Activated T-cell treated with anti-CD3 and anti-CD28 coated beads for 1 hour (primary cell): ENCODE measurements at places on chromosomes 12 and 14.

DNA sequence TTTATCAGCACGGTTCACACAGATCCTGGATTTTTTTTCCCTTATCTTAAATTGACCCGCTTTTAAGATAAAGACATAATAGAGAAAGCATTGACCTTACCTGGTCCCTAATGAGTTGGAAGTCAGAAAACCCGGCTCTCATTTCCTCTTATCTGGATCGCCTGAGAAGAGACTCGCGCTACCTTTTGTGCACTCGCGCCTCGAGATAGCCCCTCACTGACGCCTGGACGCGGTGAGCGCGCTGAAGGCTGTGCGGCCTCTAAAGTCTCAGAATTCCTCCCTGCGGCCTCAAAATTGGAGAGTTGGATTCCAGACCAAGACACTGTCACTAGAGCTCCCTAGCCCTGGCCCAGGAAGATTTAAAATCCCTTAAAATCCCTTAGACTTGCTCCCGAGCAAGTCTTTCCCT lies 7.0 kb downstream of the NKX2-1 start:
- DNase-seq = no peak

DNA sequence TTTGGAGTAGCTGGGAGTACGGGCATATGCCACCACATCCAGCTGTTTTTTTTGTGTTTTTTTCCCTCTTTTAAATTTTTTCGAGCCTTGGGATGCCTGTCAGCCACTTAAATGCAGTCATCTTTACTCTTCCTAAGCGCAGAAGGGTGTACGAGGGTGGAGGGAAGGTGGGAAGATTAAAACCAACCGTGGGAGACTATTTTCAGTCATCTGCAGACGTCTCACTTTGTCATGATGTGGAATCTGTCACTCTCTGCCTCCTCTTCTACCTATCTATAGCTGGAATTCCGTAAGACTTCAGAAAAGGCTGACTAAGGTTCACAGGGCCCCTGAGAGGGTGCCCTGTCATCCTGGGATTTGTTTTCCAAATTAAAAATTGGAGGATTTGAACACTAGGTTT lies 105.3 kb downstream of the SAMD4A start:
- no peak for DNase-seq

DNA sequence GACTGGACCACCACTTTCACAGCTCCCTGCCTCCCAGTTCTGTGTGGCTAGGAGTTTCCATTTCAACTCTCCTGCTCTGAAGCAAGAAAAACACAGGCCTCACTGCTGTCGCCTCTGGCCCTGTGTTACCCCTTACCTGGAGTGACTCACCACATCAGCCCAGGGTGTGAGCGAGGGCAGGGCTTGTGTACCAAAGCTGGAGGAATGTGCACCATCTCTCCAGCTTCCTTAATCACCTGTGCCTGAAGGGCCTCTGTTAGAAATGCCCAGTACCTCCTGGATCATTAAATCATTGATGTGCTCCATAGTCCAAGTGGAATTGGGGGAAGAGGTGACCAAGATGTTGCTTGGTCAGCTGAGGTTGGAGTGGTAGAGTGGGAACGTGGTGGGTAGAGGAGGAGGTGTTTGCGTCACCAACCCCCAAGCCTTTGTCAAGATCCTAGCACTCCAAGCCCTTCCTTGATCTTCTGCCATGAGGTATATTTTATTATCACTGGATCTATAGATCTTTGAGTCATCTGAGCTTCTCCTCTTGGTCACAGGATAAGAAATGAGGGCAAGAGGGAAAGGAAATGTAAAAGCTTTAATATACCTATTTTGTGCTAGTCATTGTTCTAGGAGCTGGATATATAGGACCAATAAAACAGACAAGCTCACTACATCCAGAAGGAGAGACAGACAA lies 51.3 kb downstream of the SSPN start:
- DNase-seq = no peak

DNA sequence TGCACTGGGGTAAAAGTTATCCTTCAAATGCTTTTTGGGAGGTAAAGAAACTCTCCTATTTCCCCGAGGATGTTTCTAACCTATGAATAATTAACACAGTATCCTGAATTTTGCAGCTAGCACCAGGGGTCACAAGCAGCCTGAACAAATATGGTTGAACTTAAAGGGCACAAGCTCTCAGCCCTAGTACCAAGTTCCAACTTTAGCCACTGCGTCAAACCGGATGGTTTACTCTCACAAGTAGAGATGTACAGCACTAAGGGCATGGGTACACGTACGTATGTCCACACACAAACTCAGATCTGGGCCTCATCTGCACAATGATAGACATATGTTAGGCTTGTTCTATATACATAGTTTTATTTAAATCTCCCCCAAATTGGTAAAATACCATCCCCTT lies 4.7 kb downstream of the CCDC88C start:
- no peak for DNase-seq

DNA sequence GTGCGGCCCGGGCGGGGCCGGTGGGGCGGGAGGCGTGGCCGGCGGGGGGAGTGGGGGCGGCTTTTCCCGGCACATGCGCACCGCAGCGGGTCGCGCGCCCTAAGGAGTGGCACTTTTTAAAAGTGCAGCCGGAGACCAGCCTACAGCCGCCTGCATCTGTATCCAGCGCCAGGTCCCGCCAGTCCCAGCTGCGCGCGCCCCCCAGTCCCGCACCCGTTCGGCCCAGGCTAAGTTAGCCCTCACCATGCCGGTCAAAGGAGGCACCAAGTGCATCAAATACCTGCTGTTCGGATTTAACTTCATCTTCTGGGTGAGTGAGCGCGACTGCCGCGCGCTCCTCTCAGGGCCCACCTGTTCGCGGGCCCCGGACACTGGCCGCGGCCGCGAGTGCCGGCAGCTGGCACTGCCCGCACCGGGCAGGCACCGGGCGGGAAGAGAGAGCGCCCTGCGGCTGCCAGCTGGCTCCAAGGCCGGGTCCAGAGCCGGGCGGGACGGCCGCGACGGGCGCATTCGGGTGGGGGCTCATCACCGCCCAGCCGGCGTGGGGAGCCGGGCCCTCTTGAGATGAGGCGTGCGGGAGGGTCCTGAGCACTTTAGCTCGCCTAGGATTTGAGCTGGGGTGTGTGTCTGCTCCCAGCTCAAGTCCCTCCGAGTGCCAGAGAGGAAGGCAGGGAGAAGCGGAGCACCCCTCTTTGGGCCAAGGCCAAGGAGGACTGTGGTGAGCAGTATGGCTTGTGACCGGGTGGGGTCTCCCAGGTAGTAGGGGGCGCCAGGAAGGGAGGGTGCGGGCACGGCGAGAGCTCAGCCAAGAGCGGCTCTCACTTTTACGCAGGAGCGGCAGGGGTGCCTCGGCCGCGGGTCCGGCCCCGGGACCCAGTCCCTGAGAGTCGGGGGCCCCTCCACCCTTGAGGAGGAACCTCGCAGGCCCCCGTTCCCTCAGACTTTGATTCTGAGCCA lies at the start of gene CD9:
CD9 (plus strand) TSS at position 145 of the 957 bp plus-strand sequence; CDS start at position 245, 100 bp downstream.
- peak; percentile 25 for DNase-seq

DNA sequence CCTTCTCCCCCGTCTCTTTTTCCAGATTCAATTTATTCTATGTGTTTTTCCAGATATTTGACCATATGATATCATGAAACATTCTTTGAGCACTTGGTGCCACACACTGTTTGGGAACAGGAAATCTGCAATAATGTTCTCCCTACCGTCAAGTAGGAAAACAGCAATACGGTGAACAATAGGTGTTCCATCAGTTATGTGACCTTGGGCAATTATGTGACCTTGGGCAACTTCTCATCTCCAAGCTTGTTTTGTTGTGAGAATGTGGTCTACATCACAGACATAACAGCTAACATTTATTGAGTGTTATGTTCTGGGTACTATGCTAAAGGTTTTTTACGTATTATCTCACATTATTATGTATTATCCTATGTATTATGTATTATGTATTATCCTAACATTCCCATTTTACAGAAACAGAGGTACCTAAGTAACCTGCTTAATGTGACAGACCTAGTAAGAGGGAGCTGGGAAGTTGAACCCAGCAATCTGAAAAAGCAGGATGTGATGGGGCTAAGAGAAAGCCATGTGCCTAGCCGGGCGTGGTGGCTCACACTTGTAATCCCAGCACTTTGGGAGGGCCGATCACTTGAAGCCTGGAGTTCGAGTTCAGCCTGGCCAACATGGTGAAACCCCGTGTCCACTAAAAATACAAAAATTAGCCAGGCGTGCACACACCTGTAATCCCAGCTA lies 1.2 kb upstream of the NEK9 start:
- DNase-seq = no peak

DNA sequence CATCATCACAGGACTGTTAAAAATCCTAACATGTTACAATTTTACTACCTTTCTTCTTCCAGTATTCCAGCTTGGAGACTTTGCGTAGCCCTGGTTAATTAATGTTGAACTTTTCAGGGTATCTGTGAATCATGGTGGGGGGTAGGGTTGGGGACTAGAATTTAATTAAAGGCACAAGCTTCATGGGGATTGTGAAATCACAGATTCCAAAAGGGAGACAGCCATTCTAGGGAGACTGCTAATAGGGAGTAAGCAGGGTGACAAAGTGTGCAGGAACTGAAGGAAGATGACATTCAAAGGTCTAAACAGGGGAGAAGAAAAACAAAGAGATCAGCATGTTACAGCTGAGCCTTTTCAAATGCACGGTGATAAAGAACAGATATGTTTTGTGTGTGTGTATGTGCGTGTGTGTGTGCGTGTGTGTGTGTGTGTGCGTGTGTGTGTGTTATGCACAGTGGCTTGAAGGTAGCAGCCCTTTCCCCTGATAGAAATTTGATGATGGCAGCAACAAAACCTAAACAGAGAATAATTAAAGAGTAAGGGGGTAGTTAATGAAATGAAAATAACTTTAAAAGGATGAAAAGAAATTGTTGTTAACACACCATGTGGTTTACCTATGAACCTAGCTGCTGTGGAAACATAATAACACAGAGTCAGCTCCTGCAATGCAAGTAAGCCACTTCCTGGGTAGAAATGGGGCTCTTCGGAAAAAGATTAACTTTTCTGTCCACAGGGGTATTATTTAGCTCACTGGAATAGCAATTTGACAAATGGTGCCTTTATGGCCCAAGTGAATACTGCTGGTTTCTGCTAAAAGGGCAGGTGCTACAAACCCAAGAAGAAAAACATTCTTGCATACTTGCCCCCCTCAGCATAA lies 581.7 kb downstream of the DIO2 start:
- no peak for DNase-seq

GRCh38 chr12:124862768-124863415 lies 772 bp downstream of the SCARB1 start:
- DNase-seq = no peak

GRCh38 chr12:71607494-71608330 lies 55.9 kb downstream of the ZFC3H1 start:
- no peak for DNase-seq

DNA sequence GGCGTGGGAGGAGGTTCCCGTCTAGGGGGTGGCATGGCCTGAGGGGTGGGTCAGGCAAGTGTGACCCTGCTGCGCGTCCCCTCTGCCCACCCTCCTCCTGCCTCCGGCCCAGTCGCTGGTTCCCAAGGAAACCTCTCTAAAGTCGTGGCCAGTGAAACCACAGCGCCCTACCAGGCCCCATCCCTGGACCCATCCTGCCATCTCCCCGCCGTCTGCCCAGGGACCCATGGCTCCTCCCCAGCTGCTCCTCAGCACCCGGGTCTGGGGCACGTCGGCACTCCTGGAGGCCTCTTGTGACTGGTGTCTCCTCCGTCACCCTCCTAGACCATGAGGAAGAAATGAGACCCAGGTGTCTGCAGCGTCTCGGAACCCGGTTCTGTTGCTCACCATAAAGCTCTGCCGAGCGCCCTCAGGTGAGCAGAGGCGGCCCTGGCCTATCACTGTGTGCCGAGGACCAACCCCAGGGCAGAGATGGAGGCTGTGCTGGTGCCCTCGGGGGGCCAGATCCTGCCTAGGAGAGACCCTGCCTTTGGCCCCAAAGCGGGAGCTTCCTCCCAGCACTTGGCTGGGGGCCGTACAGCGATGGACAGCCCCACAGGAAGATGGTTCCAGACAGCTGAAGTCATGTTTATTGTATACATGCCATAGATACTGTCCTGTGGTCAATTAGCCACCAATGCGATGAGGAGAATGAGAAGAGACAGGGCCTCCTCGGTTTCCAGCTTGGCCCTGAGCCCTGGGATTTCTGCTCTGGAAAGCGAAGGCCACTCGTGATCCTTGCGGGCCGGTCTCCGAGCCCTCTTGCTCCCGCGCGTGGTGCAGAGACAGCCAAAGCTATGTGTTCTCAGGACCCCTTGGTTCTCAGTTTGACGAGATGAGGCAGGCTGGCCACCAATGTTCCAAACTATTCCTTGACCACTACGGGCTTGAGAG lies 222.5 kb upstream of the RTL1 start:
- DNase-seq = no peak

DNA sequence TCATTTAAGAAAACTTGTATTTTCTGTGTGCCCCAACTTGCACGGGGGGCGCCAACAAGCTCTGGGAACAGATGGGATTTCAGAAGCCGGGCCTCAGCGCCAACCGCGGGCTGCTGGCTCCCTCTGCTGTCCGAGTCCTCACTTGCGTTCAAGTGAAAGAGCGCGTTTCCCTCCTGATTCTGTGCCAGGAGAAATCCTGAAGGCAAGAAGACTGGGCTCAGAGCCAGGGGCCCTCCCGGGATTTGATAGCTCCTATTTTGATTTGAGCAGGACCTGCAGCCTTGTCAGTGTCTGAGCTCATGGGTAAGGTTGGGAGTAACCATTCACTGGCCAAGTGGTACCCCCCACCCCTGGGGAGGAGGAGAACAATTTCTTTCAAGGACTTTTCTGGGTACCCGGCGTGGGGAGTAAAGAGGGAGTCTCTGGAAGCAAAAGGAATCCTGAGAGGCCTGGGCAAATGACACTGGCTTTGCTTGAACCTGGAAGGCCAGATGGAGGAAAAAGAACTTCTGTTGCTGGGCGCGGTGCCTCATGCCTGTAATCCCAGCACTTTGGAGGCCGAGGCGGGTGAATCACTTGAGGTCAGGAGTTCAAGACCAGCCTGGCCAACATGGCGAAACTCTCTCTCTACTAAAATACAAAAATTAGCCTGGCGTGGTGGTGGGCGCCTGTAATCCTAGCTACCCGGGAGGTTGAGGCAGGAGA lies 179.0 kb upstream of the RGS6 start:
- DNase-seq = peak; percentile 58

DNA sequence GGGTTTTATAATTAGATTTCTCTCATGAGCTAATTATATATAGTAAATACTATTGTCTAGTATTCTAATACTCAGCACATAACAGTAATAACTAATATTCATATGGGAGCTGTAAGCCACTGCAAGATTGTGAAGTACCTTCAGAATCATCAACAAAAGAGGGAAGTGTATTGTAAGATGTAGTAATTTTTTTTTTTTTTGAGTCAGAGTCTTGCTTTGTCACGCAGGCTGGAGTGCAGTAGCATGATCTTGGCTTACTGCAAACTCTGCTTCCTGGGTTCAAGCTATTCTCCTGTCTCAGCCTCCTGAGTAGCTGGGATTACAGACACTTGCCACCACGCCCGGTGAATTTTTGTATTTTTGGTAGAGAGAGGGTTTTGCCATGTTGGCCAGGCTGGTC lies 3.1 kb downstream of the GPR33 start:
- DNase-seq = no peak

- DNase-seq = no peak
Measured at GRCh38 chr12:100437038-100437841, 36.4 kb upstream of the NR1H4 start.
